ENCODE measurements at places on chromosomes 6 and 20.

GRCh38 chr6:109820706-109821350, 129.7 kb downstream of the FIG4 start:
- DNase-seq: no peak

DNA sequence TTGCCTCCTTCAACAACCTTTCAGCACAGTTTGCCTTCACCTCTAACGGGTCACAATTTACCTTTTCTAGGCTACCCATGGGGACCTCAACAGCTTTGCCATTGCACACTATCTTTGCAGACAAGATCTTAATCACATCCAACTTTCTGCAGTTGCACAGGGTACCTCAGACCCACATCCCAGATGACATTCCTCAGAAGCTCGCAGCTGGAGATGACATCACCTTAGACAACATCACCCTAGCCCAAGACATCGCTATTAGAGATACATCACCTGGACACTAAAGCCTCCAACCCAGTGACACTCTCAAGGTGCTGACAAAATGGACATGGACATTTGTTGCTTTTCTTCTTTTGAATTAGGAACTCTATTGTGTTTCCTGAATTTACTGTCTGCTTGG, 38.6 kb upstream of the RPP40 start:
- DNase-seq: no peak

DNA sequence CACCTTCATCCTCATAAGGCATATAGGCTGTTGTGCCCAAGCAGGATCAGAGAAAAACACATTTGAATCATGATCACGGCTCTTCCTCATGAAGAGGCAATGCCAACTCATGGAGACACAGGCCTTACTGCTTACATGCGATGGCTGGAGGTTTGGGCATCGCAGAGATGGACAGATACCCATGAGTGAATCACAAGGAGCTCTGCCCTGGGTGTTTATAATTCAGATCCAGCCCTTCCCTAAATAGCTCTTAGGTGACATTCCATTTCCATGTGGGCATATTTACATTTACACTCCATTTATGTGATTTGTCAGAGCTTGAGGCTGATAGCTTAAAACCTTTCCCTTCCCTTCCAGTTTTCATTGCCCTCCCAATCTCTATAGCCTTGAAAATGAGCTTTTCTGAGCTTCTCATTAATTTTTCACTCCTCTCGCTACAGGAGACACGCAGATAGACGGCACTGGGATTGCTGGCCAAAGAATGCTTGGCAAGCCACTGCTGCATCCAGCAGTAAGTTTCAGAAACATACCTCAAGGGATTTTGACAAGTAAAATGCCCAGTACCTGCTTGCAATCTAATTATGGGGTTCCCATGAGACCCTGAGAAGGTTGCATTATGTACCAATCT, 249.1 kb downstream of the TBC1D7 start:
- no peak for DNase-seq

DNA sequence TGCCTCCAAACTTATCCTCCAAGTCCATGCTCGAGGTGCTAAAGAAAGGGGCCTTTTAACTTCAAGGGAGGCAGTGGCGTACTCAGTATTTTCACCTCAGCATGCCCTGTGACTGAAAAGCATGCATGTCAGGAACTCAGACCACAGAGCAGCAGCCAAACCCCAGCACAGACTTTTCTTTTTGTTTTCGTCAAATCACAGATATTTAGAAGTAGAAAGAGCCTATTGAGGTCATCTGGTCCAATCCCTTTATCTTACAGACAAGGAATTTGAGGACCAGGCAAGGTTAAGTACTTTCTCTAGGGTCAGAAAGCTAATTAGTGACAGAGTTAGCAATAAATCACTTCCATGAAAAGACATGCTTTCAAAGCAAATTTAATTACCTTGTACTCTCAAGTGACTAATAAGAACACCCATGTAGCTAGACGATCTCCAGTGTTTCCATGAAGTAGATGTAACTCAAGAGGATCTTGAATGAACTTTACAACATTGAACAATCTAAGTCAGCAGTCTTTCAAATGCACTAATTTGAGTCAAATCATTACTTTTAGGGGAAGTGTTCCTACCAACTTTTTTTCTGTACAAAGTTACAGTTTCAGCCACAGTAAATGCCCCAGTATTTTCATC, 35.9 kb downstream of the MOXD1 start:
- peak; percentile 75 for DNase-seq

- no peak for DNase-seq
Observed at GRCh38 chr6:128290221-128290620, 230.2 kb downstream of the PTPRK start.

DNA sequence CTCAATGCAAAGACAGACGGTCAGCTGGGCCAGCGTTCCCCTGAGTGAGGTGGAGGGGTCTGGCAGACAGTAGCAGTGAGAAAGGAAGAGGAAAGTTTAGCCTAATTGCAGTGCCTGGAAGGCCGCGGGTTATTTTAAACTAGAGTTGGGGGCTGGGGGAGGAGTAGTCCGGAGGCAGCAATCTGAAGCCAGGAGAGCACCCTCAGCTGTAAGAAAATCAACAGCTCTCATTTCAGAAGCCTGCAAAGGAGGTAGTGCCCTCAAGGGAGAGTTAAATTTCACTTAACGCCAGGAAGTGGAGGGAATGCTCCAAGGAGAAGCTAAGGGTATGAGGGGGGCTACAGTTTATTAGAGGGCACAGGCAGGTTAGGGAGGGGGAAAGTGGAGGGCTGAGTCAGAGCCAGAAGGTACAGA, 26.9 kb downstream of the RING1 start:
- DNase-seq: no peak
